ENCODE measurements at places on chromosomes 12 and 14.

DNA sequence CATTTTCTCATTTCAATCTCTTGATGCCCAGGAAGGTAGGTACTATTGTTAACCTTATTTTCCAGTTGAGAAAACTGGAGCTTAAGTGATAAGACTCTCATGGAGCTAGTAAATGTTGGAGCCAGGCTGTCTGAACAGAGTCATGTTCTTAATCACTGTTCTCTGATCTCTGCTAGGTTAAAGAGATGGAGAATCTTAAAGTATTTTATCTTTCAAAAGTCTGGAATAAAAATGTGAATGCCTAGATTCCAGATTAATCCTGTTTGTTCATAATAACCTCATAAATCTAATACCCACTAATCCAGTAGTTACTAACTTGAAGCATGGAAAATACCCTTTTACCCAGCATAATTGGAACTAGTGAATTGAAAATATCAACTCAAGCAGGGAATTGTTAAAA is 341.0 kb upstream of the RGS6 start:
- no peak for DNase-seq

- no peak for DNase-seq
Measured at GRCh38 chr14:25247609-25248008, 197.7 kb upstream of the STXBP6 start.

DNA sequence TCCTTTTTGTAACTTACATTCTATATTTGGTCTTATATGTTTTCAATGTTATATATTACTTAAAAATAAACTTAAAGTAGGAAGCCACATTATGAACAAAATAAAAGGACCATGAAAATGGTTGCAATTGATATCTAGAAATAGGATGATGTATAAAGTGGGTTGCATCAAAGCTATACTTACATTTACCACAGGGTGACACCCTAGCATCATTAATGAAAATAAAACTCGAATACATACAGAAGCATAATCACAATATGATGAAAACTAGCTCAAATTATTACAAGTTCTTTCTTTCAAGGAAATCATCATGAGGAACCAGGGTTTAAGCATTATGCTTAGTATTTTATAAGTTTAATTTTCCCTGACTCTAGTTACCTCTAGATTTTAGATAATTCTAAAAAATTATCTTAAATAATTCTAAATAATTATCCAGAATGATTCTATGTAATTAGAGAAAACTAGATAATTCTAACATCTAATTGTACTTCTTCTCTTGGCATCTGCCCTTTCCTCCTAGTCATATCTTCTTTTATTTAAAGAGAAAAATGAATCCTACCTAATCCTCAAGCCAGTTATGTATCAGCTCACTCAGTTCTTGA is 31.2 kb downstream of the TAS2R7 start:
- DNase-seq = peak; percentile 48

DNA sequence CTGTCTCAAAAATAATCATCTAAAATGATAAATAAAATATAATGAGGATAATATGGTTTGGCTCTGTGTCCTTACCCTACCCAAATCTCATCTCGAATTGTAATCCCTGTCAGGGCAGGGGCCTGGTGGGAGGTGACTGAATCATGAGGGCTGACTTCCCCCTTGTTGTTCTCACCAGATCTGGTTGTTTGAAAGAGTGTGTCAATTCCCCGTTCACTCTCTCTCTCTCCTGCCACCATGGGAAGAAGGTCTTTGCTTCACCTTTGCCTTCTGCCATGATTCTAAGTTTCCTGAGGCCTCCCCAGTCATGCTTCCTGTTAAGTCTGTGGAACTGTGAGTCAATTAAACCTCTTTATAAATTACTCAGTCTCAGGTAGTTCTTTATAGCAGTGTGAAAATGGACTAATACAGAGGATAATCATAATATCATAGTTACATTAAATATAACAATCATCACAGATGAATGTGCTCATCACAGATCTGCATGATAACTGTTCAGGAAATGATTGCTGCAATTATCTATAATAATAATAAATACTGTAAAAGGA is 12.6 kb downstream of the EFCAB11 start:
- no peak for DNase-seq

DNA sequence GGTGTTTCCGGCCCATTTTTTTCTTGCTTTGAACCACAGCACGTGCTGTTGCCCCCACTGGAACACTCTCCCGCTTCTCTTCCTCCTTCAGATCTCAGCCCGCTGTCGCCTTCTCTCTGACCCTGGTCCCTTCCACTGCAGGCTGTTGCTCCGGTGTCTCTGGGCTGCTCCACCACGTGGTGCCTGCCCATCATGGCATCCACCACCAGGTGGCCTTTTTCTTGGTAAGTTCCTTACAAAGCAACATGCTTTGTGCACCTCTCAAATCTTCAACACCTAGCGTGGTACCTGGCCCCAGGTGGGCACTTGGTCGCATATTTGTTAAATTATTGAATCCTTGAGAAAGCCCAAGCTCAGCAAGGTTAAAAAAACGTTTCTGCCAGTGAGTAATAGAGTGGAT is 19.1 kb downstream of the TUNAR start:
- no peak for DNase-seq

GRCh38 chr12:10409392-10409791 is at the start of gene KLRC4:
TSS of gene KLRC4 (minus strand) at chr12:10409757. CDS start at chr12:10409575, 182 bp downstream.
- peak; percentile 67 for DNase-seq

- no peak for DNase-seq
Measured at GRCh38 chr12:7354529-7354928, 50.7 kb downstream of the ACSM4 start.

DNA sequence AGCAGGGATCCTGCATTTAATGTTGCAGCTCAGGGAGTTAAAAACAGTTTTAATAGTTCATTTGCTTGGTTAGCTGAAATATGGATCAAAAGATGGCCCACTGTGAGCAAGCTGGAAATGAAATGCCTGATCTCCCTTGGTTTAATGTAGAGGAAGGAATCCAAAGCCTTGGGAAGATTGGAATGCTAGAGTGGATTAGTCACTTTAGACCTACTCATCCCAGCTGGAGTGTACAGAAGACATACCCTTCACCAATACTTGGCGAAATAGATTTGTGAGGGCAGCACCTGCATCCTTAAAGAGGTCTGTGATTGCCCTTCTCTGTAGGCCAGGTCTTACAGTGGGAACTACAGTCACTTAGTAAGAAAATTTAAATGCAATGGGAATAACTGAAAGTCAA is 58.0 kb upstream of the KRAS start:
- DNase-seq = no peak

DNA sequence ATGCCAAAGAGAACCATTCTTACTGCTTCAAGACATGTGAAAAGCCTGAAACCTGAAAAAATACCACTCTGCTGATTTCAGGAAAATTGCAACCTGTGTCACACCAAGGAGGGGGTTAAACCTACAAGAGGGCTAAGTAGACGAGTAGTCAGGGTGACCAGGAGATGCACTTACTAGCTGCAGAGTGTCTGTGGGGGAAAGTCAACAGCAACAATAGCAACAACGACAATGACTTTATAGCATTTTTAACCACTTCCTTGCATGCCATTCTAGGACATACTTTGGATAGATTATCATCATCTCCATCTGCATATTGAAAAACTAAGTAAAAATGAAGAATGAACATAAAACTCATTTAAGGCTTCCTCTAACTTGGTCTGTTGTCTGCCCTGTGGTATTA is 902.7 kb downstream of the BCL11B start:
- DNase-seq = no peak

- no peak for DNase-seq
Measured at GRCh38 chr12:122602456-122602855, 75.4 kb downstream of the KNTC1 start.

GRCh38 chr12:106582641-106583230 is at the start of gene RFX4:
TSS of gene RFX4 (plus strand) at chr12:106583004. CDS start at chr12:106583321, 317 bp downstream.
- no peak for DNase-seq

DNA sequence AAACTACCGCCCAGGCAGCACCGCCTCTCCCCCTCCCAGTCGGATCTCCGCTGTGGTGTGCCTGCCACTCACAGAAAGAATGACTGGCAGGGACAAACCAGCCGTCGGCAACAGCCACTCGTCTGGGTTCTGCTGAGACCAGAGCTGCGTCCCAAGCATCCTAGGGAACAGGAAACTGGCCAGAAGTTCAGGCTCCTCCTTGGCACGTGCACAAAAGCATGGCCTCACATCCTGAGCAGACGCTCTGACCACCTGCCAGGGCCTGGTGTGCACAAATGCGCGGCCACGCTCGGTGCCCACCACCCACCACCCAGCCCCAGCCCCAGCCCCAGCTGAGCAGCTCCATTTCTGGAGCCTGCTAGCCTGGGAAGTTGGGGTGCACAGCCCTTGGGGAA is 214.8 kb downstream of the DPF3 start:
- peak; percentile 54 for DNase-seq

- no peak for DNase-seq
Measured at GRCh38 chr14:99741227-99741976, 51.8 kb upstream of the EML1 start.

All from astrocyte of the spinal cord (primary cell).